ENCODE measurements at places on chromosomes 2 and 18.

- DNase-seq = no peak
These were observed 462 bp upstream of the CIDEA start for GRCh38 chr18:12253663-12254135.

GRCh38 chr2:177873915-177874314 is 198.7 kb downstream of the PDE11A start:
- DNase-seq = no peak

- DNase-seq = no peak
These were observed 491.3 kb downstream of the DPP10 start for GRCh38 chr2:114933671-114934241.

- no peak for DNase-seq
These were observed 16.5 kb upstream of the KLHL23 start for GRCh38 chr2:169716938-169717690.

GRCh38 chr18:62878305-62878704 is 163.0 kb downstream of the PHLPP1 start:
- no peak for DNase-seq

DNA sequence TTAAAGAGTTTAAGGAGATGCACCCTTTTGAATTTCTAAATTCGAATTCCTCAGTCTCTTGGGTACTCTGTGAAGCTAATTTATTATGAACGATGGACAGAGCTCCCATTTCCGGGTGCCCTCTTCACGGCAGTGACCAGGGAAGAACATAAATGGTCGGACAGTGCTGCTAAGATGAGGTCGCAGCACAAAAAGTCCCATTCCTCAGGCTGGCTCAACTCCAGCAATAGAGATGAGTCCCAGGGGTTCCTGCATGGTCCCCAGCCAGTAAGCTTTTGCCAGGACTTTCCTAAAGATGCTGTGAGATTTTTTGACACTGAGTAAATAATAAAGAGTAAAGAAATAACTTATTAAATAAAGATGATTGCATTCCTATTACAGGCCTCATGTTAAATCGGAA is 43.0 kb upstream of the STK39 start:
- no peak for DNase-seq

- no peak for DNase-seq
These were observed 502.5 kb upstream of the ACVR2A start for GRCh38 chr2:147342329-147342728.

- no peak for DNase-seq
These were observed 99.8 kb upstream of the ARHGAP28 start for GRCh38 chr18:6629635-6630140.

GRCh38 chr2:95058989-95059641 is 33.6 kb downstream of the MAL start:
- no peak for DNase-seq

GRCh38 chr2:74227646-74228045 is 29.2 kb downstream of the MTHFD2 start:
- no peak for DNase-seq

- no peak for DNase-seq
These were observed 240.2 kb upstream of the PIK3C3 start for GRCh38 chr18:41714872-41715271.

- DNase-seq = no peak
These were observed 2.9 kb upstream of the SEMA4C start for GRCh38 chr2:96872591-96873349.
